ENCODE measurements at places on chromosomes 16 and 17.

DNA sequence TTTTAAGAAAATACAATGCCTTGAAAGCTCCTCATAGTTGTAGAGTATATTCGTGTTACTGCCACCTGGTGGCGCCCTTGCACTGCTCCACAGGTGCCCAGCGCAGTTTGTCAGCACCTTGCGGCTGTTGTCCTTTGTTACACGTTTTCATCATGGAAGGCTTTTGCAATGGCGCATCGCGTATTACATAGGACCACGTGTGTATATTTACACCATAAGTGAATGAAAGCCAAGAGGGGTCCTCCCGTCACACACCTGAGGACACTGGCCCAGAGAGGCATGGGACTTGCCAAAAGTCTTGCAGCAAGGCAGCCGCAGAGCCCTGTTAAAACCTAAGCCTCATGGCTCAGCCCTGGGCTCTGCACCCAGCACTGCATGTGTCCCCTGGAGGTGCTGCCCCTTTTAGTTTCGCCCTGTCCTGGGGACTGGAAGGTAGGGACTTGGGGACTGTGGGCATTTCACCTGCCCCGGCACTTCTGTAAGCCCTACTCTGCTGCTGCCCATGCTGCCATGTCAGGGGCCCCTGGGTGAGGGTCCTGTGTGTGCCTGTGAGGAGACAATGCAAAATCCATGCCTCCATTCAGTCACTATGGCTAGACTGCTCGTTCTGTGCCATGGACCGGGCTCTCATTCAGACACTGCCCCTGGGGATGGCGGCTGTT is 24.3 kb downstream of the POLR3E start:
- DNase-seq: no peak

GRCh38 chr16:57781741-57782606 is 20.3 kb downstream of the KIFC3 start:
- no peak for DNase-seq

DNA sequence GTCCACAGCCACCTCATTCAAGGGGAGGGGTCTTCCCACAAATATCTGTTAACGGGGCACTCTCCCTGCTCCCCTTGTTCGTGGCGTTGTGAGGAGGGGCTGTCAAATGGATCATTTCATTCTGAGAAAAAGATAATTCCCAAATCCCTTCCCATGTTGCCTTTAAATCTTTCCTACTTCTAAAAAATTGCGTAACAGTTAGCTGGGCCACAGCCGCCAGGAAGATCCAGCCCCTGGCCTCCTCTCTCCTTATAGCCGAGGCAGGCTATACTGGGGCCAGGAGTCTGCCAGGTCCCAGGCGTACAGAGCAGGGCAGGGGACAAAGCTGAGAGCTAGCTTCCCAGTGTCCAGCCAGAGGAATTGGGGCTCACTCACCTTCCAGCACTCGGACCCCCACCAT is 430 bp downstream of the C16orf89 start:
- DNase-seq: no peak

DNA sequence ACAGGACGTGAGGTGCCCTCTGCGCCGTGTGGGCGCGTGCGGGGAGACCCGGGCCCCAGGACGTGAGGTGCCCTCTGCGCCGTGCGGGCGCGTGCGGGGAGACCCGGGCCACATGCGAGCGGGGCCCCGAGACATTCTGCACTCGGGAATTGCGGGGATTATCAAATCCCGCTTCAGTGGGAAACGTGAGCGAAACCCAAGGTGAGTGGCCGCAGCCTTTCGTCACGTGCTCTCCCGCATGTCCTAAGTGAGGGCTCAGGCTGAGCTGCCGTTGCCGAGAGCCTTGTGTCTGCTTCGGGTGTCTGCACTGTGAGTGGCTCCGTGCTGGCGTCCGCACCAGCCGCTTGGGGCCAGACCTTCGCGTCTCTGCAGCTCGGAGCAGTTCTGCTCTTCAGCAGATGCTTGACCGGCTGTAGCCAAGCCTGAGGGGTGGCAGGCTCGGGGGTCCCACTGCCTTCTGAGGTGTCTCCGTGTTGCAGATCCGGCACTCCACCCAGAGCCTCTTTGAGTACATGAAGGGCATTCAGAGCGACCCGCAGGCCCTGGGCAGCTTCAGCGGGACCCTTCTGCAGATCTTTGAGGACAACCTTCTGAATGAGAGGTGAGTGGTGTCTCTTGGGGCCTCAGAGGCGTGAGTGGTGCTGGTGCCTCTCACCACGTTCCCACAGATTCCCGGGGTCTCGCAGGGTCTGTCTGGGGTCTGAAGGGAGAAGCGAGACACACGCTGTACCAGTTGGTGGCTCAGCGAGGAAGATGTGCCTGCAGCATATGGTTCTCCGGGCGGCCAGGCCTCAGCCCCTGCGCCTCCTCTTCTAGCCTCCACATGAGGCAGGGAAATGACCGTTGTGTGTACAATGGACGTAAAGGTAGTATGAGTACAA is 90.5 kb upstream of the ZNF750 start:
- no peak for DNase-seq

DNA sequence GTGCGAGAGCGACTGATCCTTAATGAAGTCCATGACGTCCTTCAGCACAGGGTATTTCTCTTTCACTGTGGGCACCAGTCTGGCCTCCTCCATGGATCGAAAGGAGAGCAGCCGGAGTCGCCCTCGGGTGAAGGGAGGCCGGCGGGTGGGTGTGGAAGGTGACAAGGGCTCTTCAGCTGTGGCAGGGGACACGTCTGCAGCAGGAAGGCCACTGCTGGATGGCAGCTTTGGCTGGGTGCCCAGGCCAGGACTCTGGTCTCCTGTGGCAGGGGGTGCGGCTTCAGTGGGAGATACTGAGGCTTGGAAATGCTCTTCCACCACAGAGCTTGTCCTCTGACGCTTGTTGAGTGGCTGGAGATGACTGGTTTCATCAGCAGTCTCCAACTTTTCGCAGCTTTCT is 78.5 kb downstream of the ZZEF1 start:
- no peak for DNase-seq

DNA sequence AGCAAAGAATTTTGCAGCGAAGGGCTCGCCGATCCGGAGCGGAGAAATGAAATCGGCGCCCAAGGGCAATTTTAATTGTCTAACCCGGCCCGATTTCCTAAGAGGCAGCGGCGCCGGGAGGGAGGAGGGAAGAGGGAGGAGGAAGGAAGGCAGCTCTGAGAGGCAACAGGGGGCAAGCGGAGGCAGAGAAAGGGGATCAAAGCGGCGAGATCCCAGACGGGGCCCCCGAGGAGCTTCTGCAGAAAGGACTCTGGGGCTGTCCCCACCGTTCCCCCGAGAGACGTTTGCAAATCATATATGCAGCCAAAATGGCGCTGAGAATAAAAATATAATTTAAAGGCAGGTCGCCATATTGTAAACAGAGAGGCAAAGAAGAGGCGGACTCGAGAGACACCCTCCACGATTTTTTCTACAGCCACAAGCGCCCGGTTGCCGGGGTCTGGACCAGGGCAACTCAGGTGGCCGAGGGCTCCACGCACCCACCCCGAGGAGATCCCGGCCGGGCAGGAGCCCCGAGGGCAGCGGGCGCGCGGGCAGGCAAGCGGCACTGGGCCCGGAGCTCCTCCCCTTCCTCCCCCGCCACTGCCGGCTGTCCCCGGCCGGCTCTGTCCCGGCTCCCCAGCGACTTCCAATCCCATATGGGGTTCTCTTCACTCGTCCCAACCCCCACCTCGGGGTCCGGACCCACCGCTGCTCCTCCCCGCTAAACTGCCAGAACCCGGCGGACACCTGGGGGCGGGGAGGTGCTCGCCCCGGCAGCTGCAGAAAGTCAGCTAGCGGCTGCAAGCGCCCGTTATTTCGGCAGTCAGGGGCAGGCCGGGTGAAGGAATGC is 1.9 kb downstream of the PHF12 start:
- no peak for DNase-seq

DNA sequence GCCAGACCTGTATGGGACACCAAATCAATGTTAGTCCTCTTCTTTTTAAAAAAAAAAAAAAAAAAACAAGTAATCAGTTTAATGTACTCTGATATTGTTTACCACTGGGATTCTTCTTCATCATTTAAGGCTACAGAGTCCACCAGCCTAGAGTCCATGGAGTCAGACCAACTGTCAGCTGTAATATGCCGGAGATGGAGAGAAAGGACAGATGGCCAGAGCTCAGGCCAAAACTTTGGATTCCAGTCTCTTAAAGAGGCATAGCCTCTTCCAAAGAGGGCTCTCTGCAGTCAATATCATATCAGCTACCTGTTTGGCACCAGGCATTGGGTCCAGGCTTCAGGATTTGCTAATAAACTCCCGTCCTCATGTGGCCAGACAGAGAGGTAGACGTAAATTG is 469.6 kb upstream of the HSBP1 start:
- DNase-seq: no peak

GRCh38 chr17:4881761-4882555 is 17.4 kb upstream of the C17orf107 start:
- DNase-seq: no peak
